Activated naive CD4-positive, alpha-beta T cell treated with anti-CD3 and anti-CD28 coated beads for 36 hours (primary cell): ENCODE measurements at places on chromosomes 4 and X.

DNA sequence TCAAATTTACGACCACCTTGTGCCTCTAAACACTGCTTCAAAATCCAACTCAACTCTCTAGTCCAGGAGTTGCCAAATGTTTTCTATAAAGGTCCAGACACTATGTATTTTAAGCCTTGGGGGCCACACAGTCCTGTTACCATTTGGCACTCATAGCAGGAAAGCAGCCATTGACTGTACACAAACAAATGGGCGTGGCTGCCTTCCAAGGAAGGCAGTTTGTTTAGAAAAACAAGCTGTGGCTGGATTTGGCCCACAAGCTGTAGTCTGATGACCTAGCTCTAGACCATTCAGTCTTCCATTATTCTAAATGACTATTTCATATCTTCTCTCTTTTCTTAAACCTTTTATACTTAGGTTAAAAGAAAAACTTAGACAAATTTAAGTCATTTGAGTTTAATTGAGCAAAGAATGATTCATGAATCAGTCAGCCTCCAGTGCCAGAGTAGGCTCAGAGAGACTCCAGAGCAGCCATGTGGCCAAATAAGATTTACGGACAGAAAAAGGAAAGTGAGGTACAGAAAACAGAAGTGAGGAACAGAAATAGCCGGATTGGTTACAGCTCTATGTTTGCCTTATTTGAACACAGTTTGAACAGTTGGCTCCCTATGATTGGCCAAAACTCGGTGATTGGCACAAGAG, 825.8 kb upstream of the LCORL start:
- no peak for DNase-seq

- no peak for DNase-seq
Measured at GRCh38 chr4:26206339-26206738, 114.5 kb upstream of the RBPJ start.

DNA sequence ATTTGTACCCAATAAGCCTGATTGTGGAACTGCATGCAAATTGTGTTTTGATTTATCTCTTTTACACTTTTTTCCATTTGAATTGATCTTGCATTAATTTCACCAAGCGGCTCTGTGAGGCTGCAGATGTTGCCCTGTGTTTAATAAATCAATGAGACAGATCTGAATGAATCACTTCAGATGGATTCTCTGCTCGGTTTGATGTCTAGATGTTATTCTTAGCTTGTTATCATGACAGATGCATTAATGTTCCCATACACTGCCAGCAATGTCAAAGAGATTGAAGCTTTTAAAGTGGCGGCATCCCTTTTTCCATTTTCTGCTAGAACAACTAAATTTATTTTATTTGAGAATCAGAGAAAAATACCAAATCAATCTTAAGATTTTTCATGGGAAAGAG, 6.3 kb downstream of the DACH2 start:
- DNase-seq, result no peak

DNA sequence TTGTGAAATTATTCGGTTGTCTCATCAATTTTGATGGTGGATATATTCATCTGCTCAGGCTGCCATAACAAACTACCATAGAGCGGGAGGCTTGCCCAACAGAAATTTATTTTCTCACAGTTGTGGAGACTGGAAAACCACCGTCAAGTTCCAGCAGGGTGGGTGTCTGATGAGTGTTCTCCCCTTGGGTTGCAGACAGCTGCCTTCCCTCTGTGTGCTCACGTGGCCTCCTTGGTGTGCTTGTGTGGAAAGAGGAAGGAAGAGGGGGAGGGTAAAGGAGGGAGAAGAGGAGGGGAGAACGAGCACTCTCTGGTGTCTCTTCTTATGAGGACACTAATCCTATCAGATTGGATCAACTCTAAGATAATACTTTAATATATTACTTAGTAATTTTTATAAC, 123.8 kb upstream of the TEX13D start:
- DNase-seq, result no peak

- peak; percentile 59 for DNase-seq
Measured at GRCh38 chr4:98794565-98795205, 134.2 kb downstream of the EIF4E start.

GRCh38 chrX:97517763-97518162, 634.1 kb downstream of the RPA4 start:
- DNase-seq, result no peak

DNA sequence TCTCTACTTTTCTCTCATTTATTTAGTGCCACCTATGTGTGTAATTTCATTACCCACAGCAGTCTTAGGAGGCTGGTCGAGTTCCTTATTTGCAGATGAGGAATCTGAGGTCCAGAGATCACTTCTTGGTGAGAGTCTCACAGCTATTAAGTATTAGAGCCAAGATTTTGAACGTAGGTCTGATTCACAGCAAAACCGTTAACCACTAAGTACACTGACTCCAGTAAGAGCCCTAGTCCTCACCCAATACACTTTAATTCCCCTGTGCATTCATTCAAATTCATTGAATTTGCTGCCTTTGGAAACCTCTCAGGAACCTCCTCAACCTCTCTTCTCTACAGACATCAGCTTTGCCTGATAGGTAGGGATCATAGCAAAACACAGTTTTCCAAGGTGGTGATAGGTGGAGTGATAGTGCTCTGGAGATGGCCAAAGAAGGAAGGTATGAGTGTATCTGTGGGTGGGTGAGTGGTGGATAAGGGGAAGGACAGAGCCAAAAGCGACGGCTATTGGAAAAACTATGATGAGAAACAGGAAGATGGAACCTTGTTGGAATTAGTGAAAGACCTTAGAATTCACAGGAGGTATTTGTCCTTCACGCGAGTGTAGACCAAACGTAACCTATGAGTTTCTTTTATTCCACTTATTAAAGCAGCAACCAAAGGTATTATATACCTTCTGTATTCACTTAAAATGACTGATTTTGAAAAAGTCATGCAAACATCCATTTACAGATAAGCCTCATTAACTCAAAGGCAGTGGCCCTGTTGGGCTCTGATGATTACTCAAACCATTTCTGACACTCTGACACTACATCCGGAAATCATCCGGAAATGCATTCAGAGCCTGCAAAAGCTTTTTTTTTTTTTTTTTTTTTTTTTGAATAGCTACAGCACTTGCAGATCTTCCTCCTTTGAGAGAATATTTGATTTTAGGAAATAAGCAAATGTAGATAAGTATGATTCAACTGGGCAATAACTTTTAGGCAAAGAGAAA, 6.3 kb downstream of the FMR1 start:
- peak; percentile 38 for DNase-seq

DNA sequence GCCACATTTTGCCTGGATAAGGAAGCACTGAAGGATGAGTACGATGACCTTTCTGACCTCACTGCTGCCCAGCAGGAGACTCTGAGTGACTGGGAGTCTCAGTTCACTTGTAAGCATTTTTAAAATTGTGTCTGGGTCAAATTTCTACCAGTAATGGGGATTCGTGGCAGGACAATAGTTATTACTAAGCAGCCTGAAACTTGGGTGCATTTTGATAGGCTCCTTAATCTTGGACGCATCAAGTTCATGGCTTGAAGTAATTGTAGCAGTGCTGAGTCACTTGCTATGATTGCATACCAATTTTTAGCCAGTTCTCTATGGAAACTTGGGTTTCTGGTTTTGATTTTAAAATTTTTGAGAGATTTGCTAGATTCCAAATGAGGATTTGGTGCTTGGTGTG, 4.3 kb downstream of the PGRMC1 start:
- no peak for DNase-seq

DNA sequence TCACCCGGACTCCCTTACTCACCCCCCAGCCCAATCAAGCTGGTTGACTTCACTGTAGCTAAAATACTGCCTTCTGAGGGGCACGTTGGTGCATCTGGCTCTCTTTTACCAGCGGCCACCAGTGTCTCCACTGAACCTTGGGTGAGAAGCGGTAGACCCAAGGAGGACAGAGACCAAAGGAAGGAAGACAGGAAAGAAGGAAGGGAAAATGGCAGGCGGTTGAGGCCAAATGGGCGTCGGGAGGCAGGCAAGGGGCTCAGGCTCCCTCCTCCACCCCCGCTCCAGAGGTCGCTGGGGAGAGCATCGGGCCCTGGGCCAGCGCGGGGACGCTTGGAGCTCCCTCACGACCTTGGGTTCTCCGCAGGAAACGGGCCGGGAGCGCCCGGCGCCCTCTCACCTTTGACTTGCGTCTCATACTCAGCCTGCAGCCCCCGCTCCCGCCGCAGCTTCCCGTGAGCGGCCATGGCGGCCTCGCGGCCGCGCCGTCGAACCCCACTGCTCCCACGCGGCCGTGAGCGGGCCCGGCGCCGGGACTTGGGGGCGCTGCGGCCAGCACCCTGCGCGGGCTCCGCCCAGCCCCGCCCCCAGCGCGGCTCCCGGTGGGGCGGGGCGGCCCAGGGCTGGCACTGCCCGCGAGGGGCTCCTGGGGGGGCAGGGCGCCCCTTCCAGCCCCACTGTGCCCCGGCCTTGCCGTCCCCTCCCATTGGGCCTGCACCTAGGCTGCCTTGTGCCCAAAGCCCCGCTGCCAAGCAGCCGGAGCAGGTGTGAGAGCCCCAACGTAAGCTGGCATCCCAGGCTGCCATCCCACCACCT, at the start of gene ARHGAP4:
TSS of gene ARHGAP4 (minus strand) at position 526 of the 813 bp plus-strand sequence. CDS start at position 464, 62 bp downstream.
- DNase-seq, result peak; percentile 56

- no peak for DNase-seq
Measured at GRCh38 chr4:96354036-96354712, 514.3 kb downstream of the PDHA2 start.

DNA sequence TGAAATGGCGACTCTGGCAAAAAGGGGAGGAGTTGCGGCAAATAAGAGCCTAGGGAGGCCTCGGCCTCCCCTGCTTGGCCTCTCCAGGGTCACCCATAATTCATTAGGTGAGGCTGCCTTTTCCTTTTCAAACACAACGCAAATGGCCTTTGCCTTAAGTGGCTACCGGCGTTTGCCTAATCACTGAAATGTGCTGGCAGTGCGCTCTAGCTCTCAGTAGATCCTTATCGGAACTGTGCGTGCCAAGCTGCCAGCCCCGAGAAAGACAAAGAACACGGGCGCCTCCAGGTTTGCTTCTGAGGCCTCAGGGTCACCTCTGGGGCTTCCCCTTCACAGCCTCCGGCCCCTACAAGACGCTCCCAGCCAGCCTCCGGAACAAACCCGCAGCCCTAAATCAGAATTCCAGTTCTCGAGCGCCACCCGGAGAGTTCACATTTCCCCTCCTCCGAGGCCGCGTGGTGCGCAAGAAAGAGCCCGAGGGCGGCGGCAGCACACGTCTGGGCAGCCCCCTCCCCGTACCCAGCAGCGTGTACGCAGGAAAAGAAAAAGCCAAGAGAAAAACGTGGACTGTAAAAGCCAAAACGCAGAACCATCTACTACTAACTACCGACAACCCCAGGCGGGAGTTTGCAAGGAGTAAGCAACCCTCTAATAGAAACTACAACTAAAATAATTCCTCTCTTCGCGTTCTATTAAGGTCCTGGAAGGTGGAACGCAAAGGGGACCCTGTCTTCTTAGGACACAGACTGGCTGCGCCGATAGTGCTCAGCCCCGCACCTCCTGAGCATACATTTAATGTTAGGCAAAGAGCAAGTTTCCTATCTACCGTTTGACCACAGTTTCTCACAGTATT, 76.5 kb upstream of the BCOR start:
- peak; percentile 78 for DNase-seq

- no peak for DNase-seq
Measured at GRCh38 chr4:5971078-5971450, 47.2 kb downstream of the C4orf50 start.

- no peak for DNase-seq
Measured at GRCh38 chr4:13968723-13969122, 341.2 kb upstream of the BOD1L1 start.

GRCh38 chr4:103934178-103934789, 214.5 kb upstream of the TACR3 start:
- DNase-seq, result peak; percentile 30

GRCh38 chrX:150635952-150636351, 57.2 kb upstream of the MTMR1 start:
- peak; percentile 4 for DNase-seq

DNA sequence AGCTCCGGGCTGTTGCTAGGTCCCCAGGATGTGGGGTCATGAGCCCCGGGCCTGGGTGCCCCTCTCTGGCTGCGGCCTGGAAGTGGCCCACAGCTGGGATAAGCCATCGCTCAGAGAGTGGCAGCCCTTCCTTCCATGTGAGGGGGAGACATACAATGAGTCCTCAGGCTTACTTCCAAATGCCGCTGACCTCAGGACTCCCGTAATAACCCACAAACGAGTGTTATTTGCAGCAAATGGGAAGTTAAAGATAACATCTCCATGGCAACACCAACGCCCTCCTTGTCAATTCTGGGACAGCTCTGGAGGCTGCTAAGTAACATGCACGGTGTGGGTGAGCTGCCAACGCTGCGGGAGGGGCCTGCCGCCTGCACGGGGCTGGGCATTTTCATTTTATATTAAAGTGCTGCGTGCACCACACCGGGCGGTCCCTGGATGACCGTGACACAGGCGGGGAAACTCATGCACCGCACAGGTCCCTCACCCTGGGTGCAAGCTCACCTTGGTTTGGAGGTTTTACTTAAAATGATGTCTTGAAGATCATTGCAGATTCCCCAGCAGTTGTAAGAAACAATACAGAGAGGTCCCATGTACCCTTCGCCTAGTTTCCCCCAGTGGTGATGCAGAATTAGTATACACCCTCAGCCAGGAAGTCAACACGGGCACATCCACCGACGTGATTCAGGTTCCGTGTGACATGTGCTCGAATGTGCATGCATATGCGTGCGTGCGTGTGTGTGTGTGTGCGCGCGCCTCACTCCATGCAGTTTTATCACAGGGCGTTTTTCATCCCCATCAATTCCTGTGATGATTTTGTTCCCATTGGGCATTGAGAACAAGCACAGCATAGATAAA, 79.4 kb downstream of the ABLIM2 start:
- no peak for DNase-seq

DNA sequence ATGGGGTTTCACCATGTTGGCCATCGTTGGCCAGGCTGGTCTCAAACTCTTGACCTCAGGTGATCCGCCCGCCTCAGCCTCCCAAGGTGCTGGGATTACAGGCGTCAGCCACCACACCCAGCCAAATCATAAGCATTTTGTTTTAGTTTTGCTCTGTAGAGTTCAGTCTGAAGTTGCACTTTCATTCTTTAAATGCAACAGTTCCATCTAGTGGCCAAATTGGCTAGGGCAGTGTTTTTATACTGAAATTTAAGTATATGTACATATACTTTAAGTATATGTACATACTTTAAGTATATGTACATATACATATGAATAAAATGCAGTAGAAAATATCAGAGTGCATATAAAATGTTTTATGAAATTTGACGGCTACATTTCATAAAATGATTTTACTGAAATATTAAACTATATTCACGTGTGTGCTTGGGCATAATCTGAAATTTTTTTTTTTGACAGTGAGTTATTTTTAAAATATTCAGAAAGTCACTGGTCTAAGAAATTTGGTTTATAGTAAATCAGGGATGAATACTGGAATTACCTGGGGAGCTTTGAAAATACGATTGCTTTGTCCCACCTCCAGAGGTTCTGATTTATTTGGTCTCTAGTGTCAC, 145.5 kb downstream of the NWD2 start:
- DNase-seq, result peak; percentile 56

- DNase-seq, result no peak
Measured at GRCh38 chr4:25076625-25077398, 46.1 kb upstream of the LGI2 start.

GRCh38 chr4:74146581-74147129, 11.3 kb upstream of the MTHFD2L start:
- no peak for DNase-seq

GRCh38 chrX:14864631-14865030, 8.2 kb downstream of the FANCB start:
- DNase-seq, result no peak

GRCh38 chr4:57378766-57379165, 268.6 kb upstream of the IGFBP7 start:
- DNase-seq, result no peak

- DNase-seq, result no peak
Measured at GRCh38 chr4:8255698-8256441, 13.7 kb upstream of the HTRA3 start.
